ENCODE measurements at places on chromosomes 6 and 20. TPM values are rescaled to one million over a fixed set of nuclear protein-coding genes. Genes with fewer than 3 reads are reported as not detected.

DNA sequence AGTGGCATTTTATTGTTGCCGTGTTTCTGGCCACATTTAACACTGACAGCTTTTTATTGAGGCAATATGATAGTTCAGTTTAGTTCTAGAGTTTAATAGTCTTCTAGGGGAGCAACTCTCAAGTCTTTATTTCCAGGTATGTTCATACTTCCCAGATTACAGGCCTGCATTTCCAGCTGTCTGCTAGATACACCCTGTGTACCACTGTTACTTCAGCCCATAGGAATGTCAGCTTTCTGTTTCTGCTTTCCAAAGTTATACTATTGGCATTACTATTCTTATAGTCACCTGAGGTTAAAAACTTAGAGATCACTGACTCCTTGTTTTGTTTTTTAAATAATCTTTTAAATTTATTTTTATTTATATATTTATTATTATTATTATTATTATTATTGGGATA is 7.6 kb downstream of the ZNF451 start:
- peaks cover 28% of the 10 kb centered on the region for H3K36me3 ChIP-seq
- DNase-seq: no peak
- no peak overlapping the region for H3K27ac ChIP-seq
- peaks cover under 1% of the 10 kb centered on the region for H3K4me1 ChIP-seq
- no peak overlapping the region for H3K4me3 ChIP-seq
- H3K27me3 ChIP-seq: no peaks in the 10 kb centered on the region

DNA sequence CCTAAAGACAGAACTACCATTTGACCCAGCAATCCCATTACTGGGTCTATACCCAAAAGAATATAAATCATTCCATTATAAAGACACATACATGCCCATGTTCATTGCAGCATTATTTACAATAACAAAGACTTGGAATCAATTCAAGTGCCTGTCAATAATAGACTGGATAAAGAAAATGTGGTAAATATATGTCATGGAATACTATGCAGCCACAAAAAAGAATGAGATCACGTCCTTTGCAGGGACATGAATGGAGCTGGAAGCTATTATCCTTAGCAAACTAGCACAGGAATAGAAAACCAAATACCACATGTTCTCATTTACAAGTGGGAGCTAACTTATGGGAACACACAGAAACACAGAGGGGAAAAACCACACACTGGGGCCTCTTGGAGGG is 8.7 kb upstream of the DEFB128 start:
- no peak overlapping the region for H3K27ac ChIP-seq
- no peaks in the 10 kb centered on the region for H3K4me1 ChIP-seq
- H3K36me3 ChIP-seq: no peaks in the 10 kb centered on the region
- no peaks in the 10 kb centered on the region for H3K27me3 ChIP-seq
- DNase-seq: no peak

GRCh38 chr6:2476376-2476775 is 231.0 kb upstream of the GMDS start:
- no peaks in the 10 kb centered on the region for H3K27me3 ChIP-seq
- DNase-seq: no peak
- no peak overlapping the region for H3K27ac ChIP-seq
- H3K4me1 ChIP-seq: peaks cover 6% of the 10 kb centered on the region

- H3K36me3 ChIP-seq: no peaks in the 10 kb centered on the region
- H3K27ac ChIP-seq: no peak overlapping the region
- no peaks in the 10 kb centered on the region for H3K4me1 ChIP-seq
- H3K27me3 ChIP-seq: no peaks in the 10 kb centered on the region
- H3K4me3 ChIP-seq: no peak overlapping the region
Measured at GRCh38 chr6:24967211-24967610, 31.5 kb upstream of the RIPOR2 start.

The CD83 gene
- 15.4 TPM for polyA plus RNA-seq

DNA sequence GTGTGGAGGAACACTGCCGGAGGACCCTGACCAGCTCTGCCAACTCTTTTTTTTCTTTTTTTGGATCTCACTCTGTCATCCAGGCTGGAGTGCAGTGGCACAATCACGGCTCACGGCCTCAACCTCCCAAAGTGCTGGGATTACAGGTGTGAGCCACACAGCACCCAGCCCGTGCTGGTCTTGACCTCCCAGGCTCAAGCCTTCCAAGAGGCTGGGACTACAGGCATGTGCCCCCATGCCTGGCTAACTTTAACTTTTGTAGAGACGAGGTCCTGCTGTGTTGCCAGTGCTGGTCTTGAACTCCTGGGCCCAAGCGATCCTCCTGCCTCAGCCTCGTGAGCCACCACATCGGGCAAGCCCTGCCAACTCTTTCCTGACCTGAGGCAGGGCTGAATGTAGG is 11.2 kb downstream of the GCNT2 start:
- H3K27ac ChIP-seq: peak overlapping the region; percentile 3
- H3K4me3 ChIP-seq: peak overlapping the region; percentile 53
- no peak for DNase-seq
- H3K36me3 ChIP-seq: no peaks in the 10 kb centered on the region
- H3K27me3 ChIP-seq: no peaks in the 10 kb centered on the region
- H3K4me1 ChIP-seq: peaks cover 8% of the 10 kb centered on the region

- H3K36me3 ChIP-seq: no peaks in the 10 kb centered on the region
- DNase-seq: peak; percentile 79
- no peak overlapping the region for H3K27ac ChIP-seq
Measured at GRCh38 chr6:118283766-118284165, 264.3 kb upstream of the PLN start.

The GDAP1L1 gene
- polyA plus RNA-seq: not detected

GRCh38 chr6:70398783-70399728 is 14.3 kb upstream of the FAM135A start:
- no peaks in the 10 kb centered on the region for H3K36me3 ChIP-seq
- no peaks in the 10 kb centered on the region for H3K27me3 ChIP-seq
- H3K4me3 ChIP-seq: peak overlapping the region; percentile 22

The ENPP1 gene
- 3.7 TPM for polyA plus RNA-seq

- no peaks in the 10 kb centered on the region for H3K36me3 ChIP-seq
- no peak for DNase-seq
- H3K27ac ChIP-seq: no peak overlapping the region
- H3K27me3 ChIP-seq: no peaks in the 10 kb centered on the region
Measured at GRCh38 chr20:1853473-1853872, 41.7 kb upstream of the SIRPA start.

The OR2H1 gene
- polyA plus RNA-seq: not detected

The RBBP8NL gene
- polyA plus RNA-seq: 1.5 TPM

DNA sequence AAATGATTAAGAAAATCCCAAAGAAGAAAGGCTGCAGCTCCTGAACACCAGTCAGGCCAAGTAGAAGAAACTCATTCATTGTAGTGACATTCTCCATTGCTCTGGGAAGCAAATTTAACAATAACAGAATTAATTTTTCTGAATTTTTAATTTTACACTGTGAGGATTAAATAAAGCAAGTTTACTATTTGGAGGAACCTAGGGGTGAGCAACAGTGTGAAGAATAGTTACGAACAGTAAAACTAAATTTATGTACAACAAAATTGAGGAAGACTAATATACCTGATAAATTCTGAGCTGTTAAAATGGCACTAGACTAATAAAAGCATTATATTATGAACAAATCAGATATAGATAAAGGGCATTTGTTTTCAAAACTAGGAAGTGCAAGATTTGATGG is at the start of gene OR12D3:
TSS of gene OR12D3 (minus strand) at position 101 of the 400 bp plus-strand sequence. CDS start at position 97, 4 bp downstream.
- no peak within 1 kb of the TSS for H3K4me3 ChIP-seq
- no peaks in the 10 kb centered on the region for H3K27me3 ChIP-seq
- DNase-seq: no peak
- H3K4me1 ChIP-seq: no peaks in the 10 kb centered on the region
- H3K27ac ChIP-seq: no peak within 1 kb of the TSS

DNA sequence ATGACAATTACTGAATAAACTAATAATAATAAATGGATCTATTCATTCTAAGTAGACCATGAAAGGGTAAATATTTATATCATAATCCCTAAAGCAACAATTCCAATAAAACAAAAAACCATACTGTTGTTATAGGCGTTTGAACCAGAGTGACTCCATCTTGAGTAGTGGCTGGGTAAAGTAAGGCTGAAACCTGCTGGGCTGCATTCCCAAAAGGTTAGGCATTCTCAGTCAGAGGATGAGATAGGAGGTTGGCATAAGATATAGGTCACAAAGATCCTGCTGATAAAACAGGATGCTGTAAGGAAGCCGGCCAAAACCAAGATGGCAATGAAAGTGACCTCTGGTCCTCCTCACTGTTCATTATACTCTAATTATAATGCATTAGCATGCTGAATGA is 8.3 kb downstream of the OR2H1 start:
- H3K27me3 ChIP-seq: no peaks in the 10 kb centered on the region
- DNase-seq: no peak
- H3K27ac ChIP-seq: no peak overlapping the region
- no peaks in the 10 kb centered on the region for H3K36me3 ChIP-seq

The ARHGAP18 gene
- polyA plus RNA-seq: 26.5 TPM

GRCh38 chr6:157531986-157532365 is 151.0 kb downstream of the ZDHHC14 start:
- H3K27ac ChIP-seq: no peak overlapping the region
- no peak for DNase-seq
- no peaks in the 10 kb centered on the region for H3K27me3 ChIP-seq
- no peaks in the 10 kb centered on the region for H3K36me3 ChIP-seq
- H3K4me3 ChIP-seq: no peak overlapping the region

The FITM2 gene
- 12.5 TPM for polyA plus RNA-seq

The MYT1 gene
- not detected for polyA plus RNA-seq

The VEGFA gene
- polyA plus RNA-seq: 111 TPM

DNA sequence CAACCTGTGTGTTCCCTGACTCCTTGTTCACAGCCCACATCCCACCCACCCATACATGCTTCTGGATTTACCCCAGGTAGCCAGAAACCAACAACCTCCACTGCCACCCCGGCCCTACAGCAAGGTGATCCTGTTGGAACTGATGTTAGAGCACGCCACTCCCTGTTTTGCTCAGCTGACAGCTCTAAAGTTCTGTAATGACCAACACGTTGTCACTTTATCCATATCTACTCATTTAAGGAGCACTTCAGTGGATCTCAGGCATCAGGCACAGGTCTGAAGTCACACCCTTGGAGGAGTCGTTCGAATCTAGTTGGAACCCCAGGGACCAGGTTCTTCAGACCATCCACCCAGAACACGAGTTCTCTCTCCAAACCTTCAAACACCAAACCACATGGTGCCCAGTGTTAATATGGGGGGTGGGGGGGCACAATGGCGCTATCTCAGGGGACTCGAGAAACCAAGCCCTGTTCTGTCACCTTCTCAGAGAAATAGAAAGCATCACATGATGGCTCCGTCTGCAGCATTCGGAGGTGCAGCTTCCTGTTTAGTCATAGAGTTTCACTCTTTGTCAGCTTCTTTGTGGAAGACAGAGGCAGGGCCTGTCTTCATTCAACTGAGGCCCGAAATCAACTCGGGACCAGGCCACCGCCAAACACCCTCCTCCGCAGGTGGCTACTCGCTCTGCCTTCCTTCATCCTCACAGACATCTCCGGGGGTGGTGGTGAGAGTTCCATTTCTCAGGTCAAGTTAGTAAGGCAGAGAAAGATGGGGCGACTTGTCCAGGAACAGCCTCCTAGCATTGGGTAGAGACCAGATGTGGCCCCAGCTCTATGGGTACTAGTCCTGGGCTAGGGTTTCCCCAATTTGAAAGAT is 142.2 kb downstream of the NFATC2 start:
- H3K36me3 ChIP-seq: no peaks in the 10 kb centered on the region
- H3K27me3 ChIP-seq: no peaks in the 10 kb centered on the region
- no peak for DNase-seq
- H3K4me1 ChIP-seq: no peaks in the 10 kb centered on the region
- H3K27ac ChIP-seq: no peak overlapping the region
- no peak overlapping the region for H3K4me3 ChIP-seq

The RWDD2A gene
- polyA plus RNA-seq: 5.5 TPM

The SOBP gene
- 5.4 TPM for polyA plus RNA-seq

GRCh38 chr6:114153448-114153847 is 182.5 kb upstream of the HDAC2 start:
- H3K27me3 ChIP-seq: no peaks in the 10 kb centered on the region
- no peak overlapping the region for H3K4me3 ChIP-seq
- H3K36me3 ChIP-seq: no peaks in the 10 kb centered on the region

The ULBP1 gene
- polyA plus RNA-seq: 0.47 TPM

DNA sequence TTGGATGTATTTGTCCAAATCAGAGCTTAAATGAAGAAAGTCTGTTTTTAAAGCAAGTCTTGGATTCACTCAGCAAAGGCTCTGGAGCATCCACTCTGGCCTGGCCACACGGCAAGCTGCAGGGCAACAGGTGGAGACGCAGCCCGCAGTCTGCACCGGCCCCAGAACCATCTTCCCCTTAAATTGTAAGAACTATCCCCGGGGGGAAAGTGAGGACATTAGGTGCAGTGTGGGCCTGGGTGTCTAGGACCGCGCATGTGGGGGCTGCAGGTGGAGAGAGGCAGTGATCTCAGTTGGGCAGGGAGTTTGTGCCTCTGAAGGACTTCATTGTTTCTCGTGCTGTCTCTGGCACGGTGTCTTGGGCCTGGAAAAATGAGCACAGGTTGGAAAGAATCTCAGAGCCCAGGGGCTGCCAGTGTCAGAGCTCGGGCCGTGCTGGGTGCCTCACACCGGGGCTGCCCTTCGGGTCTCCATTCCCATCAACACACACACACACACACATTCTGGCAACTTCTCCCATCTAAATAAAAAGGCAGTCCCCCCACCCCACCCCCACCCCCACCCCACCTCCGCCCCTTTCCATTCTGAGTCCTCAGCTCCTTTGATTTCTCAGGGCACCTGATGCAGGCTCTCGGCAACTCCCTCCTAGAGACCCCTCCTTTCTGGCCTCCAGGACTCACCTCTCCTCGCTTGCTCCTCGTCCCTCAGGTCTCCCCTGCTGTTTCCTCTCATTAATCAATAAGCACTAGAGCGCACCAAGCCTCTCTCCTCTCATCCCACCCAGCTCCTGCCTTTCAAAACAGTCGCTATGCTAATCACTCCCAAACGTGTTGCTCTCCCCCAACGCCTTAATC is 48.4 kb downstream of the FOXF2 start:
- H3K4me1 ChIP-seq: no peaks in the 10 kb centered on the region
- DNase-seq: no peak
- H3K36me3 ChIP-seq: no peaks in the 10 kb centered on the region
- H3K27me3 ChIP-seq: peaks cover 2% of the 10 kb centered on the region
- no peak overlapping the region for H3K4me3 ChIP-seq

- no peak overlapping the region for H3K4me3 ChIP-seq
- no peak overlapping the region for H3K27ac ChIP-seq
- H3K27me3 ChIP-seq: no peaks in the 10 kb centered on the region
- H3K4me1 ChIP-seq: no peaks in the 10 kb centered on the region
Measured at GRCh38 chr20:59925899-59926298, 7.5 kb downstream of the SYCP2 start.

- no peak overlapping the region for H3K4me3 ChIP-seq
- peak; percentile 84 for DNase-seq
- H3K27me3 ChIP-seq: no peaks in the 10 kb centered on the region
- H3K36me3 ChIP-seq: no peaks in the 10 kb centered on the region
Measured at GRCh38 chr6:45930420-45931040, 85.1 kb downstream of the CLIC5 start.

The KIF16B gene
- 15.0 TPM for polyA plus RNA-seq
